ENCODE measurements at places on chromosomes 1 and 21.

GRCh38 chr1:210003501-210003900 lies 65.5 kb downstream of the SYT14 start:
- no peak for DNase-seq

GRCh38 chr1:54207287-54207686 lies 7.3 kb downstream of the MRPL37 start:
- no peak for DNase-seq

DNA sequence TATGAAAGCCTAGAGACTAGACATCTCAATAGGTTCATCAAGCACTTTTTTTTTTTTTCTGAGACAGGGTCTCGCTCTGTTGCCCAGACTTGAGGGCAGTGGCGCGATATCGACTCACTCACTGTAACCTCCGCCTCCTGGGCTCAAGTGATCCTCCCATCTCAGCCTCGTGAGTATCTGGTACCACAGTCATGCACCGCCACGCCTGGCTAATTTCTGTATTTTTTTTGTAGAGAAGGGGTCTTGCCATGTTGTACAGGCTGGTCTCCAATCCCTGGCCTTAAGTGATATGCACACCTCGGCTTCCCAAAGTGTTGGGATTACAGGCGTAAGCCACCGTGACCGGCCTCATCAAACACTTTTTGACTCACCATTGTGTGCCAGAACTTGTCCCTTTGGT lies 613 bp upstream of the GPATCH4 start:
- no peak for DNase-seq

DNA sequence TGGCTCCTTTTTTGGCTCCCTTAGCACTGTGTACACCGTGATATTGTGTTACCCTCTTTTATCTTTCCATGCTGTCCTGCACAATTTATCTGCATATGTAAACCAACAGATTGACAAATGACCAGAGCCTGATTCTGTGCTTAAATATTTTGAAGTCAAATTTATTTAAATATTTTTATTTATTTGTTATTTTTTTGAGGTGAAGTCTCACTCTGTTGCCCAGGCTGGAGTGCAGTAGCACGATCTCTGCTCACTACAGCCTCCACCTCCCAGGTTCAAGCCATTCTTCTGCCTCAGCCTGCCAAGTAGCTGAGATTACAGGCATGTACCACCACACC lies 12.8 kb downstream of the PMF1 start:
- DNase-seq, result no peak

DNA sequence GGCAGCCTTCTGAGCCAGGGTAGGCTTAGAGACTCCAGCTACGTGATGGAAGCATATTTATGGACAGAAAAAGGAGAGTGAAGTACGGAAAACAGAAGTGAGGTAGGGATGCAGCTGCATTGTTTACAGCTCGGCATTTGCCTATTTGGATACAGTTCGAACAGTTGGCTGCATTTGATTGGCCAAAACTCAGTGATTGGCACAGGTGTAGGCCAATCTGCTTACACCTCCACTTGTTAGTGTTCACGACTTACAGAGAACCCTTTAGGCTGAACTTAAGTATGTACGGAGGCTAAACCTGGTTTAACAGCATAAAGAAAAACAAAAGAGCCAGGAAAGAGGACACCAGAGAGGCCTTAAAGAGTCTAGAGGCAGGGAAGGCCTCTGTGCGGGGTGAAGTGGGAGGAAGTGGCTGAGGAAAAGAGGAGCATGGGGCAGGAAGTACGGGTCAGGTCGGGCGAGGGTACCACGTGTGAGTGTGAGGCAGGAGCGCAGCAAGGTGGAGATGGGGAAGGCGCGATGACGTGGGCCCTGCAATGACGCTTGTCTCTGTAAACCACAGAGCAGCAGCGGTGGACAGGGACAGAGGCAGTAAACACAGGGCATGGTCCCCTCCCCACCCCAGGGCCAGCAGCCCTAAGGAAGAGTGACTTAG lies 32.0 kb downstream of the RSPH1 start:
- DNase-seq, result no peak

- DNase-seq, result no peak
Observed at GRCh38 chr21:38489729-38490128, 8.5 kb downstream of the ERG start.

GRCh38 chr1:98565951-98566350 lies 95.6 kb upstream of the SNX7 start:
- DNase-seq, result peak; percentile 11

DNA sequence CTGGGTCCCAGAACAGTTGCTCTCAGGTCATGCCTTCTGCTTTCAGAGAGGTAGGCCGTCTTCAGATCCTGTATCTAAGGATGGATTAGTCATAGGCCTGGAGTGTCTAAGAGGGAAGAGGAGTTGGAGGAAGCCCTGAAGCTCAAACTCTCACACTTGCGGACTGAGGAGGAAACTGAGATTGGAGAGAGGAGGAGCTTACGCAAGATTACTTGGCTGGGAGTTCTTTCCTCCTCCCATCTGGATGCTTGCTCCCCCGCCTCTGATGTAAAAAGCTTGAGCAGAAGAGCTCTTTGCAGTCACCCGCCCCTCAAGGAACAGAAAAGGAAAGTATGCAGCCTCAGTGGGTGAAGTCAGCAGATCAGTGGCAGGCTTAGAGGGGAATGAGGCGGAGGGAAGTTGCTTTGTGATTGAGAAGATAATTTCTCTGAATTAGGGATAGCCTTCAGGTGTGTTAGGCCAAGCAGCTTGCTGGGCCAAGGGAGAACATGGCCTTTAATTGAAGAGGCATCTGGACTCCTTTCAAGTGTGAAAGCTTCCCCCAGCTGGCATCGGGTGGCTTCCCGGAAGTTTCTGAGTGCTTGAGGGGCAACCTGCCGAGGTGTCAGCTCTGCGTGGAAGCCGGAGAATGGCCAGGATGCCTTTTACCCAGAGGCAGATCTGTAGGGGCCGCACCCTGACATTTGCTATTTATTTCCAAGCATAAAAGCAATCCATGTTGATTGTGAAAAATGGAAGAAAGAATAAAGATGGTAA lies 6.6 kb downstream of the ADORA1 start:
- peak; percentile 56 for DNase-seq
